Left ventricle myocardium inferior (tissue), 1 donor: ENCODE measurements at places on chromosomes 5 and 9. TPM values are rescaled to one million over a fixed set of nuclear protein-coding genes. Genes with fewer than 3 reads are reported as not detected.

GRCh38 chr5:9834871-9835770 is 205.0 kb upstream of the TAS2R1 start:
- no peak for DNase-seq

DNA sequence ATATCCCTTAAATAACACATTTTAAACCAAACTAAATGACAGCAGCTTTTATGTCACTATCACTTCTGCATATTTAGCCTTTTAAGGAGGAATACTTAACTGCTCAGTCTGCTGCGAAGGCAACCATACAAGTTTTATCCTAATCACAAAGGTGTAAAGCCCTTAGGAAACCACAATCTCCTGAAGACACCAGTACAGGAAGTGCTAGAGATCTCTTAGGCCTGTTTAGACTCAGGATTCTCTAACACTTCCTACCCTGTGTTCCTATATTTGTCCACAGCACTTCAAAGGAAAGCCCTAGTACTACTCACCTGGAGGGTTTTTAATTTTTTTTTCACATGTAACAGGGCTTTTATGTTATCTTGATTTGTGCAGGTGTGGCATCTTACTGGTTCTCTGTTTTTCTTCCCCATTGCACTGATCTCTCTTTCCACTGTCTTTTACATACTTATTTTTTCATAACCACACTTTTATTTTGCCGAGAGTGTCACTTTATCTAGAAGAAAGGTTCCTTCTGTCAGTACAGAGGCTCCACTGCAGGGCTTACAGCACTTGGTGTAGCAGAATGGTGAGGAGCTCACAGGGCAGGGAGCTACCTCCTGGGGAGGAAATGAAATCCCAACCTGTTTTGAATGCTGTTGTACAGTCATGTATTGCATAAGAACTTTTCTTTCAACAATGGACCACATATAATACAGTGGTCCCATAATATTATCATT is 1060.6 kb upstream of the ACO1 start:
- no peak for DNase-seq

DNA sequence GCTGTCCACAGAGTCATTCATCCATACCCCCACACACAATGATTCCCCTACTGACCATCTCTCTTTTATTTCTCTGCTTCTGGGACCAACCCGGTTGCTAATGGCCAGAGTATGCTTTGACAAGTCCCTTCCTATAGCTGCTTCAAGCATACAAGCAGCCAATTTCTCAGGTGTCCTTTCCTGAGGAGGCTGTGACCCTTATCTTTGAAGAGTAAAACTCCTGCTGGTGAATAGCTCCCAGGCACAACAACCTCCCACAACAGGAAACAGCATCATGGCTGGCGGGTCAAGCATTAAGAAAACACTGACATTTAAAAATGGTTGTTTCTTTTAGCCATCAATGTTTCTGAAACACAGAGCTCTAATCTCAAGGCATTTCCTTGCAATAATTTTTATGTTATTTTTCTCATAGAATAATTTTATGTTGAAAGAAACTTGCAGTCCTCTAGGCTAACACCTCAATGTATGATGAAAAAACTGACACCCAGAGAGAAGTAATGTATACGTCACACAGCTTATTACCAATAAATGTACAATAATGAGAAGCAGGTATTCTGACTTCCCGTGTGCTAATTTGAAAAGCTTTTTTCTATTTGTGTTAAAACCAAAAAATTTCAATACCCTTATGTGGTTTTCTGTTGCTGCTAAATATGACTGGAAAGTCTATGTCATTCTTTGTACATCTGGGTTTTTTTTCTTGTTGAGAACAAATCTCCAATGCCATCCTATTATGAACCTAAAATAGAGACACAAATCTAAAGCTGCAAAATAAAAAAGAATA is 7.5 kb upstream of the PAM start:
- no peak for DNase-seq

The FGF10 gene
- 0.47 TPM for total RNA-seq
